Activated CD4-positive, alpha-beta T cell treated with anti-CD3 and anti-CD28 coated beads for 36 hours (primary cell): ENCODE measurements at places on chromosomes 16 and 17. TPM values are rescaled to one million over a fixed set of nuclear protein-coding genes. Genes with fewer than 3 reads are reported as not detected.

DNA sequence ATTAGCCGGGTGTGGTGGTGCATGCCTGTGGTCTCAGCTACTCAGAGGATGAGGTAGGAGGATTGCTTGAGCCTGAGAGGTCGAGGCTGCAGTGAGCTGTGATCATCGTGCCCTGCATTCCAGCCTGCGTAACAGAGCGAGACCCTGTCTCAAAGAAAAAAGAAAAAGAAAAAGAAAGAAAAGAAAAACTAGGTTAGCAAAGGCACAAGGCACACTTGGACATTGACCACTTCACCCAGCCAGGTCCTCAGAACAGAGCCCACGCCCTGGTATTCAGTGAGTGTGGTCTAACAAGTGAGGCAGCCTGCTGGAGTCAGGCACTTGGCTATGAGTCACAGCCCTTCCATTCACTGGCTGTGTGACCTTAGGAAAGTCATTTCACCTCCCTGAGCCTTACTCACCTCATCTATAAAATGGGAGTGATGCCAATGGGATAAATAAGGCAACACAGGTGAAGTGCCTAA, 10.4 kb downstream of the MILR1 start:
- H3K4me3 ChIP-seq, result no peak overlapping the region
- no peaks in the 10 kb centered on the region for H3K27me3 ChIP-seq
- peak; percentile 21 for DNase-seq
- H3K27ac ChIP-seq, result no peak overlapping the region
- no peaks in the 10 kb centered on the region for H3K36me3 ChIP-seq

Gene KCNAB3
- total RNA-seq, result 6.6 TPM

GRCh38 chr16:75745242-75745641, 19.0 kb upstream of the CPHXL start:
- H3K4me1 ChIP-seq, result no peaks in the 10 kb centered on the region
- no peak for DNase-seq
- no peak overlapping the region for H3K4me3 ChIP-seq
- H3K27me3 ChIP-seq, result peaks cover 20% of the 10 kb centered on the region

DNA sequence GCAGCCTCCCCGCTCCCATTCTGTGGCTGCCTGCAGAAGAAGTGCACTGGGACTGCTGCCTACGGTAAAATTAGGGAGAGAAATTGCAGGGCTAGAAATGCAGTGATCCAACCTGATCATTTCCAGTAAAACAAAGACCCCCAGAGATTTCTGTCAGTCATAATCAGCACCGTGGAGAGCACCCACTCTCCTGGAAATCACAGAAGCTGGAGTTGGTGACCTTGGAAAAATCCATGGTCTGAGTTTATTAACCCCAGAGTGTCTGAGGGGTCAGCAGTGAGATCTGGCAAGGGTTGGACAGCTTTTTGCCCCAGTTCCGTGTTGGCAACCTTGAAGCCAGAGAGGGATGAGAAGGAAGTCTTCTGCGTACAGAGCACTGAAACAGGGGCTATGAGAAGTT, 7.8 kb downstream of the SYCE1L start:
- no peak overlapping the region for H3K4me3 ChIP-seq
- H3K36me3 ChIP-seq, result no peaks in the 10 kb centered on the region
- no peak for DNase-seq
- H3K27me3 ChIP-seq, result no peaks in the 10 kb centered on the region
- H3K4me1 ChIP-seq, result peaks cover 6% of the 10 kb centered on the region

DNA sequence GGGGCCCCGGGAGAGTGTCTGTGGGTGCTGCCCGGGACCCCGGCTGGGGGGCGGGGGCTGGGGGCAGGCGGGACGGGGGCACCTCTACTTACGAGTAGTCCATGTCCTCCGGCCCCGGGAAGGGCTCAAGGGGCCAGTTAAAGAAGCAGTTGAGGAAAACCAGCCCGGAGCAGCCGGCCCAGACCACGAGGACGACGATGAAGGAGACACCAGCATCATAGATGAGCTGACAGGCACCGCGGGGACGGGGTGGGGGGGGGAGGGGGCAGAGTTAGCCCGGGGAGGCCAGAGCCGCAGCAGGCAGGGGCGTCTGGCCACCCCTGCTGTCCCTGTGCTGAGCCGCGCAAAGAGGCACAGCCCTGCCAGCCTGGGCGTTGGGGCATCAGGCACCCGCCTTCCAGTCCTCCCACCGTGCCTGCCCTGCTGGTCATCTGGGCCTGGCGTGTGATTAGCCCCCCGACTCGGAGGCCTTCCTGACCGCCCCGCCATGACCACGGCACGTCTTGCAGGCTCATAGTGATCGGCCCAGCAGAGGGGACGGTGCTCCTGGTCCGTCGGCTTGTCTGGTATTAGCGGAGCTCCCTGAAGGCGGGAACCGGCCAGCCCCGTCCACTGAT, 29.0 kb upstream of the PITPNA start:
- peaks cover 11% of the 10 kb centered on the region for H3K4me1 ChIP-seq
- H3K27me3 ChIP-seq, result no peaks in the 10 kb centered on the region

DNA sequence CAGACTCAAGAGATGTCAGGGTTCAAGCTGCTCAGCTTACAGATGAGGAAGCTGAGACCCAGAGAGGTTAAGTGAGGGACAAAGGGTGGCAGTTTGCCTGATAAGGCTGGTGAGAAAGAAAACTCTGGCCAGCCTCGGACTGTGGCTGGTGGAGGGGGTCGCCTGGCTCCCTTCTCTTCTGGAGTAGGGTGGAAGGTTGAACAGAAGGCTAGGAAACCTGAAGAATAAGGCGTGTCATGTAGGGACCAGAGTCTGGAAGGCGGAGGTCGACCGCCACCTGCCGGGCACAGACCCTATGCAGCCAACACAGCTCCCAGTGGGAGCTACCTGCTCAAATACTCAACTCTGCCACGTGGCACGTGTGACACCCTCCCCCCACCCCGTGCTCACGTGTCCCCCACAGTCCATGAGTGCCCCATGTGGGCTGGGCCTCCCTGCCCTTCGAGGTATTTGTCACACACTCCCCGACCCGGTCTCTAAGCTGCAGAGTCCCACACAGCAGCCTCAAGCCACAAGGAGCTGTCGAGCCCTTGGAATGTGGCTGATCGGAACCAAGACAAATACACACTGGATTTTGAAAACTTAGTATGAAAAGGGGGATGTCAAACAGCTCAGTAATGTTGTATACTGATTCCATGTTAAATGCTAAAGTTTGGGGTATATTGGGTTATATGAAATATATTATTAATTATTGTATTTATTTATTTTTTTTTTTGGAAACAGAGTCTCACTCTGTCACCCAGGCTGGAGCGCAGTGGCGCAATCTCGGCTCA, 11.8 kb downstream of the HID1 start:
- no peak overlapping the region for H3K4me3 ChIP-seq
- no peaks in the 10 kb centered on the region for H3K36me3 ChIP-seq
- peak; percentile 77 for DNase-seq
- no peak overlapping the region for H3K27ac ChIP-seq
- peaks cover 6% of the 10 kb centered on the region for H3K4me1 ChIP-seq

- peak overlapping the region; percentile 65 for H3K27ac ChIP-seq
- peak; percentile 86 for DNase-seq
- H3K4me3 ChIP-seq, result peak overlapping the region; percentile 63
Observed at GRCh38 chr16:66588981-66589713, 9.9 kb downstream of the CMTM2 start.

- no peaks in the 10 kb centered on the region for H3K36me3 ChIP-seq
- H3K27ac ChIP-seq, result no peak overlapping the region
- H3K27me3 ChIP-seq, result no peaks in the 10 kb centered on the region
- peaks cover 10% of the 10 kb centered on the region for H3K4me1 ChIP-seq
- no peak overlapping the region for H3K4me3 ChIP-seq
- DNase-seq, result no peak
Observed at GRCh38 chr17:51375771-51376170, 115.4 kb downstream of the UTP18 start.

DNA sequence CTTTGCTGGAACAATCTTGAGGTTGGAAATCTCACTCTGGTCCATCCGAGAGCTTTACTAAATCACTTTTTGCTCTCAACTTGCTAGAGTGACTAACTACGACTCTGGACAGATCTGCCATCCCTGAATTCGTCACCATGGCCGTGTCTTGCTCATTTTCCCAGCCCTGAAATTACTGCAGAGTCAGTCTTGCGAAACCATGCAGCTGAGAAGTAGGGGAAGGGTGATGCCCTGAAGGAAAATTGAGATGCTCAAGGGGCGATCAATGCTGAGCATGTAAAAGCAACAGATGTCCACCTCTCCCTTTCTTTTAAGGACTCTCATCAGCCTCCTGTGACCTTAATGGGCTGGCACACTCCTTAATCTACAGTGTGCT, 18.8 kb downstream of the PCTP start:
- H3K4me1 ChIP-seq, result no peaks in the 10 kb centered on the region
- H3K36me3 ChIP-seq, result peaks cover 11% of the 10 kb centered on the region
- no peak for DNase-seq
- H3K27ac ChIP-seq, result no peak overlapping the region
- H3K4me3 ChIP-seq, result no peak overlapping the region

Gene LHX1
- total RNA-seq, result not detected

Gene KLHL10
- 0.21 TPM for total RNA-seq

Gene PRR29
- total RNA-seq, result 1.0 TPM

DNA sequence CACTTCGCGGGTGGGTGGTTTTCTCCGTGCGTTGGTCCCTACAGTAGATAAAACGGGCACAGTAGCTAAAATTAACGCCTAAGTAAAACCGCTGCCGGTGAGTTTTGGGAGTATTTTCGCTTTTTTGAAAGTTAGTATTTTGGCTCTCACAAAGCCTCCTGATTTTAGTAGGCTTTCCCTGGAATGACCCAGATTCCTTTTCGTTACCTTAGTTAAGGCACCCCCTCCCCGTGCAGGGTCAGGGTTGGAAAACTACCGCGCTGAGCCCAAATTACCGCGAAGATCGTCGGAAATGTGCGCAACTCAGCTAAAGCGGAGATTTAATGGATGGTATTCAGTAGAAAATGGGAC, 28.3 kb upstream of the ST6GALNAC1 start:
- H3K27me3 ChIP-seq, result no peaks in the 10 kb centered on the region
- peak overlapping the region; percentile 88 for H3K27ac ChIP-seq
- no peaks in the 10 kb centered on the region for H3K36me3 ChIP-seq
- peaks cover 25% of the 10 kb centered on the region for H3K4me1 ChIP-seq
- H3K4me3 ChIP-seq, result peak overlapping the region; percentile 87
- no peak for DNase-seq

Gene DOC2A
- total RNA-seq, result 0.69 TPM

- no peaks in the 10 kb centered on the region for H3K36me3 ChIP-seq
- no peaks in the 10 kb centered on the region for H3K4me1 ChIP-seq
- H3K4me3 ChIP-seq, result no peak overlapping the region
Observed at GRCh38 chr17:12180644-12181261, 160.1 kb downstream of the MAP2K4 start.
